ENCODE measurements at places on chromosomes 11 and 22.

DNA sequence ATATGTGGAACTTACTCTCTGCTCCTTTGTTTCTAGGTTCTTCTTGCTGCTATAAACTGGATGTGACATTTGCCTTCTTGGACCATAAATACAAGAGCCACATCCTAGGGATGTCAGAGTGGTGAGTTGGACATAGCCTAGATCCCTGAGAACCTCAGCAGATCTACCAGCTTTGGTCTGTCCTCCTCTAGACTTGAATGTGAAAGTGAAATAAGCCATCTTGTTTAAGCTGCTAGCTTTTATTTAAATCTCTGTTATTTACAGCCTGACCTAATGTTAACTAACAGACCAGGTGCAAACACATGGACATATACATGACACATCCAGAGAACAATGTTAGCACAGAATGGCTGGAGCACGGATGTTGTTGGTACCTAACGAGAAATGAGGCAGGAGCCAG lies 36.0 kb downstream of the SLN start:
- DNase-seq = no peak

- DNase-seq = no peak
Measured at GRCh38 chr11:133204158-133204557, 328.1 kb downstream of the OPCML start.

- no peak for DNase-seq
Measured at GRCh38 chr11:92259861-92260260, 35.2 kb downstream of the FAT3 start.

GRCh38 chr11:17906436-17906835 lies 106.4 kb downstream of the SERGEF start:
- DNase-seq = no peak

DNA sequence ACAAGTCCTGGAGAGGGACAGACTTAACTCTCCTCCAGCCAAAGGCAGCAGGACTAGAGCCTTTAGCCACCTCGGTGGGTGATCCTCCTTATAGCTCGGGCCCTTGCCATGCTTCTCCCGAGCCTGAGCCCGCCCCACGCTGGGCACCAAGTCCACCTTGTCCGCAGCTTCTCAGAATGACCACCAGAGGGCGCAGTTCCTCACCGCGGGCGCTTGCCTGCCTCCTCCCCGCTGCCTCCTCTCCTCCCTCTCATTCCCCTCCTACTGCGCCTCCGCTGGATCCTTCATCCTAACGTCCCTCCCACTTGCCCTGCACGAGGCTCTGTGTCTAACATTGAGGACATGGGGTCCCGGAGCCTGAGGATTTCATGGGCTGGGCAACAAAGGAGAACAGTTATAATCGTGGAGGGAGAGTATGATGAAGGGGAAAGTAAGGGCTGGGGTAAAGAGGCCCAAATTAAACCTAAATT lies 11.3 kb upstream of the MOGAT2 start:
- DNase-seq = peak; percentile 62

- DNase-seq = no peak
Measured at GRCh38 chr11:35050541-35050995, 88.4 kb upstream of the CD44 start.

- peak; percentile 71 for DNase-seq
Measured at GRCh38 chr22:38317122-38317994, at the start of gene CSNK1E. CSNK1E (minus strand) TSS chr22:38317433; CDS start chr22:38314157, 3,276 bp downstream.

DNA sequence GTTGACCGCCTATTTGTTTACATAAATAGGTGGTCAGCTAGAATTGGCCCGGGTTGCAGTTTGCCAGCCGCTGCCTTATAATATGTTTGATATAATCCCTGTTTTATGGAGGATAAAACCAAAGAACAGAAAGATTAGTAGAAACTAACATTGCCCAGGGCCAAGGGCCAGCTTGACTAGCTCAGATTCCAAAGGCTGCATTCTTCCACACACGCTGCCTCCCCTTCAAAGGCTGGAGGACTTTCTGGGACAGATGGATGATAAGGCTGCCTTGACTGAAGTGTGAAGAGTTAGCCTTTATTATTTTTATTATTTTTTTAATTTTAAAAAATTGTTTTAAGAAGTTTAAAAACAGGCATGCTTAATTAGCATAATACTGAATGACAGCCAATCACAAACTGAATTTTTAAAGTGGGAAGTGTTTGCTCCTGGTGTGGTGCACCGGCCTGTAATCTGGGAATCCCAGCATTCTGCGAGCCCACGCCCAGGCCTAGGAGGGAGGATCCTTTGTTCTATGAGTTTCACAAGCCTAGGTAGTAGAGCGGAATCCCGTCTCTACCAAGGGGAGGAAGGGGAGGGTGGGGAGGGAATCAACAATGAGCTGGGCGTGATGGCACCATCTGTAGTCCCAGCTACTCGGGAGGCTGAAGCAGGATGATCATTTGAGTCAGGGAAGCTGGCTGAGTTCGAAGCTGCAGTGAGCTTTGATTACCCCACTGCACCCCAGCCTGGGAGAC lies 114.9 kb downstream of the NAV2 start:
- DNase-seq = no peak

DNA sequence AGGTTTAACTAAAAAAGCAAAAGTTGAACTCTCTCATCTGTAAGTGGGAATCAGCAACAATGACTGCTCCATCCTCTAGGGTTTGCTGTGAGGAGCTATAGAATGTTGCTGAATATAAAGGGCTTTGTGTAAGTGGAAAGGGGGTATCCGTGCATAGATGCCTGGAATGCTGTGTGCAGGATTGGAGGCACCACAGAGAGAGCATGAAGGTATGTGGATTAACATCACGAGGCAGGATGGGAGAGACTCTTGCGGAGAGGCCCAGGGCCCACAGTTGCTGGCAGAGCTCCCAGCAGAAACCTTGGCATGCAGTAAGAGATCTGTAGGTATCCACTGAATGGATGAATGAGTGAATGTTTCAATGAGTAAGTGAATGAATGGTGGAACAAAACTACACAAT lies 298.7 kb upstream of the DDI1 start:
- DNase-seq = no peak

DNA sequence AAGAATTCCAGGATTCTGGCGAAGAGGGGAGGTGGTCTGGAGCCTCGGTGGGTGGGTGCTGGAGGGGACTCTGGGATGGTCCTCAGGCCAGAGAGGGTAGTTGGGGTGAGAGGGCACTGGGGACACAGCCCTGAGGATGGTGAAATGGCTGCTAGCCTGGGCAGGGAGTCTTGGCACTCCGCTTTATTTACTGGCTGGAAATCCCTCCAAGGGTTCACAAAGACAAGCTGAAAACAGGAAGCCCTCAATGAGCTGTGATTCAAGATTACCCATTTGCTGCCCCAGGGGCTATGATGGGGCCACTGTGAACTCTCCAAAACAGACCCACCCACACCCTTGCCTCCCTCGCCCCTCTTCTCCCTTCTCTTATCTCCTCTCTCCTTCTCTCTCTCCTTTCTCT lies 71.9 kb downstream of the FBXO7 start:
- DNase-seq = no peak

DNA sequence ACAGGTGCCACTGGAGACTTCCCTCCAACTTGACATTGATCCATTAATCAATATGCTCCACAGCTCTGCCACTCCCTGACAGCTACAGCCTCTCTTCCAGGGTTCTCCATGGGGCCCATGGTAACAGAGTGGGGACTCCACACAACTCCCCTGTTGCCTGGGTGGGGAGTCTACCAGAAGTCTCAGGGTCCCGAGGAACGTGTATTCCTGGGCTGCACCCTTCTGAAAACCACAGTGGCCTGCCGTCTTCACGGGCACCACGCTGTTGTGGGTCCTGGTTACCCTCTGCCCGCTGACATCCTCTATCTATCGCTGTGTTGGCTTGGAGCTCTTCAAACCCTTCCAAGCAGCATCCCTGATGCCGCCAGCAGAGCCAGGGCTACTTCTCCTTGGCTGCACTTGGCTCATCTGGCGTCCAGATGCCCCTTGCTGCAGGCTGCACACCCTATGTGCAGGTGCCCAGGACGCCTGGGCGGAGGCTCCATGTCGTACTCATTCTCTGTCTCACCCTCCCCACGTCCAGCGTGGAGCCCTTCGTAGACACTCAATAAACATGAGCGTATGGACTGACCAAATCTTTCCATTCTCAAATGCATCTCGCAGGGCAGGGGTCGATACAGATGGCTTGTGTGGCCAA lies 1341.8 kb downstream of the TBC1D22A start:
- no peak for DNase-seq

GRCh38 chr11:68963779-68964178 lies 17.0 kb downstream of the MRGPRD start:
- no peak for DNase-seq

Data from CD4-positive, alpha-beta T cell treated with Interferon alpha-2 for 1 hour (primary cell).